Fibroblast of pulmonary artery (primary cell): ENCODE measurements at places on chromosomes 11 and 22.

DNA sequence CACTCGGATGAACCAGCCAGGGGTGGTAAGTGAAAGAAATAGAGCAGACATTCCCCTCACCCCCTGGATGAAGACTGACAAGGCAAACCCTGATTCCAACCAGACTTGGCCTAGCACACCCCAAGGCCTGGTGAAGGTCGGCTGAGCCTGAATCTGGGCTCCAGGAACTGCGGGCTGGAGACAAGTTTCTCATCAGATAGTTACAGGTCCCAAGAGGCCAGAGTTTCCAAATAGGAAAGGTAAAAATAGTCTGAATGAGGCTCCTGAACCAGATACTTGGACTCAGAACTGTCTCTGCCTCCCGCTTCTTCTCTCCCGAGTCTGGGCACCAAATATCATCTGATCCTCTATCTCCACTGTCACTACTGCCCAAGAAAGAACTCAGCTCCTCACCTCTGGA, 7.8 kb downstream of the ZMAT5 start:
- DNase-seq, result no peak

GRCh38 chr11:69499186-69499917, 17.9 kb downstream of the LINC01488 start:
- DNase-seq, result no peak

DNA sequence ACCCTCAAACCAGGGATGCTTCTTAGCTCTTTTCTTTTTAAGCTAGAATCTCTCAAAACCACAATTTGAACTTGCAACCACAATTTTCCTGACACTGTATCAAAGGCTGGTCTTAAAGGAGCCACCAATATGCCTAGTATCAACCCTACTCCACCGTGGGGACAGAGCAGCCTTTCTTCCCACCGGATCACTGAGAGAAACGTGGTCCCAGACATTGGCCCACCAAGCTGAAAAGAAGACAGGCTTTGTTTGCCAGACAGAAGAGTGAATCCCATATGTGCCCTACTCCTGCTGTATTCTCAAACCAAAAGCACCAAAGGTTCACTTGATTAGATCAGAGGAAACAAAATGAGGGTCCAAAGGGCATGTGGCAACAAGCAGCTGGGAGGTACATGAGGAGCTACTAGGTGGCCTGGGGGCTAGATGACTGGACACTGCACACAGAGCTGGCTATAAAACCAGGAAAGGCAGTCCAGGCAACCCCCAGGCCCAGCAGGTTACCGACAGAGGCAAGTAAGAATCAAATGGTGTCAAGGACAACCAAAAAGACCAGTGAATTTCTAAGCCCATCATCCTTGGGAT, 3.6 kb upstream of the VWCE start:
- DNase-seq, result no peak

GRCh38 chr11:45022294-45023064, 71.8 kb upstream of the TP53I11 start:
- DNase-seq, result no peak
